ENCODE measurements at places on chromosomes 3 and 15.
A peak's percentile ranks its signal among the peaks of the same experiment; 100 is the strongest.

DNA sequence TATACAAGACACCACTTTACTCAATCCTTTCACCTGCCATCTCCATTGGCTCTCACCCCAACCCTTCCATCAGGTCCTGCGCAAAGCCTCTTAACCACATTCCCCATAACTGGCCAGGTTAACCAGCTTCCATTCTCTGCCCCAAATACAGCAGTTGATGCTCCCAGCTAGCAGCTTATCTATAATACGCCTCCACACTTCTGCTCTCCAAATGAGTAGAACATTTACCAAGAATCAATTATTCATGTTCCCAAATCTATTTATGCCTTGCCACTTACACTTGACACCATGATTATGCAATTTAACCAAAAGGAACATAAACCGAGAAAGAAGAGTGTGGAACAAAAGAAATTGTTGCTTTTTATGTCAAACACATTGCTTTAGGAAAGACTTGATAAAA is 103.7 kb upstream of the TPM1 start:
- DNase-seq: no peak

DNA sequence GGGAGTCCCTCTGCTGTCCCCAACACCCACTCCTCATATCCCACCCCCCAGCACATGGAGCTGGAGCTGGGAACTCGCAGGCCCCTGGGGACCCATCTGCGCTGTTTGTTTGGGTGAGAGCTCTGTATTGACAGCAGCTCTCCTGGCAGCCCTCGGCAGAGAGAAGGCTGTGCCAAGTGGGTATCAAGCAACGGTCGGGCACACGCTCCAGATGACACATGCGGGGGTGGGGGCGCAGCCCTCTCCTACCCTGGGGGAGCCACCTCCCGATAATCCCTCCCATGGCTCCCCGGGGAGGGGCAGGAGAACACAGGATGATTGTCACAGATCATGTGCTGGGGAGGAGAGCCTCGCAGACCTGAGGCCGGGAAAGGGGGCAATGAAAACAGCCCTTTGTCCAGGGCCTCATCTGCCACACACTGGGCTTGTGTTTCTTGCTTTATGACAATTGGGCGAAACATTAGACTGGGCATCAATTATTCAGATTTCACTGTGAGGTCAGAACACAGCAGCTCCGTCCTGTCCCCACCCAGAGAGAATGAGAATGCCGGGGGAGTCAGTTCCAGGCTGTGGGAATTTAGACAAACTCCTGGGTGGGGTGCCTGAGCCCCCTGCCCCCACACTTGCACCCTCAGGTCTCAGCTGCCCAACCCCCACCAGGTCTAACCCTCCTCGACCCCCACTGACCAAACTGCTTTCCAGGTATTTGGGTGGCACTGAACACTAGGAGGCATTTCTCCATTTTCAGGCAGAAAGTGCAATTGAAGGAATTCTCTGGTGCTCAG is 46.4 kb upstream of the KLF13 start:
- DNase-seq: no peak

DNA sequence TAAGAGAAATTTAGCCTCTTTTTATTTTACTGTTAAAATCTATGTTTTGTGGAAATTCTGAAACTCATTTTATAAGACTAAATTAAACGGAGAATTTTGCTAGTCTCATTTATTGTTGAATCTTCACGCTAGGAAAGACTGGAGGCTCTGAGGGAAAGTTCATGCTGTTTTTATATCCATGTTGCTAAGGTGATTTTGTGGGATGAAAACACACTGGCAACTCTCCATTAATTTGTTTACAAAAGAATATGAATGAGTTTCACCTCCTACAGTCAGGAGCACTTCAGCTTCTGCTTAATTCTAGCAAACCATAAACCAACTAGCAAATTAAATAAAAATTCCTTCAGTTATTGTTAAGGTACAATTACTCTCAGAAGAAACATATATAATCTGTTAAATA is 195.4 kb downstream of the RAP2B start:
- DNase-seq: no peak

DNA sequence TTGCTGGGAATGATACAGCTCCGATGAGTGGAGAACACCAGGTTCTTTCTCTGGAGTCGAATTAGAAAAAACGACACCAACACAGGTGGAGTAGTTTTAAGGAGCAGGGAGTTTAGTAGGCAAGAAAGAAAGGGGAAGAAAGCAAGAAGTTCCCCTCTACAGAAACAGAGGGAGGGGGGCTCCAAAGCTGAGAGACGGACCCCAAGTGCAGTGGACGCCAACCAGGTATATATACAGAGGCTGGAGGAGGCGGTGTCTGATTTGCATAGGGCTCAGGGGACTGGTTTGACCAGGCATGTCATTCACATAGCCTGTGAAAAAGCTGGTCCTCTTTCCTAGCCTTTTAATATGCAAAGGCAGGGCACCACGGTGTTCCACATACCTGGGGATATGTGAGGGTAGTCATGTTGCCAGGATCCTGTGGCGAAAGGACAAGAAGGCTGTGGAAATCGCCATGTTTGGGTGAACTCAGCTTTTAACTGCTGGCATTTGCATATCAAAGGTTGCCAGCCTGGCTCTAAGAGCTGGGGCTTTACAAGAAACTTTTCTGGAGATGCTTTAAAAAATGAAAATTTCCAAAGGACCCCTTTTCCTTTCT is 887.4 kb upstream of the EPHA6 start:
- DNase-seq: no peak

DNA sequence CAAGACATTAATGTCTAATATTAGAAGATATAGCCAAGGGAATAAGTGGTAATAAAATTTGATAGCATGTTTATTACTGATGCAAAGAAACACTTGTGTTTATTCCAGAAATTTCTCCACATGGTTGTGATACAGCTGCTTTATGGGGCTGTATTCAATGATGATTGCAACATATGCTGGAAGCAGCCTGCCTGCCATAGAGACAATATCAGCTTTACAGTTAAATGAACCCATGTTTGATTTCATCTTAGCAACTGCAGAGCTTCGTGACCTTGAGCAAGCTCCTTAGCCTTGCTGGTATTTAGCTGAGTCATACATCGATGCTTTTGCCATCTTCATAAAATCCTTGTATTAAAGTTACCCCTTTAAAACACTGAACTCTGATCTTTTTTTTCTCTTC is 168.1 kb upstream of the STAC start:
- no peak for DNase-seq

DNA sequence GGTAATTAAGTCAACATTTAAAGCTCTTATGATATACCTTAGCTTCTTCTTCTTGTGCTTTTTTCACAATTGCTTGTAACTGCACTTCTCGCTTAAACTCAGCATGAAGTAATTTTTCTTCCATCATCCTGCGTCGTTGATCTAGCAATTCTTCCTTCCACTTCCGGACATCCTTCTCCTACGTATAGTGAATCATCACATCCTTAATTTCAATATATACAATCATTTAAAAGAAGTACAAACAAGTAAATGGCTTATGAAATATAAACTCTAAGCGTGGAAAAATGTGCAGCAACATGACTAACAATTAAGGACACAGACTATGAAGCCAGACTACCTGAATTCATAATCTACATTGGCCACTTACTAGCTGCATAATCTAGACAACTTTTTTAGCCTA is 151.4 kb downstream of the SCAPER start:
- DNase-seq: no peak

DNA sequence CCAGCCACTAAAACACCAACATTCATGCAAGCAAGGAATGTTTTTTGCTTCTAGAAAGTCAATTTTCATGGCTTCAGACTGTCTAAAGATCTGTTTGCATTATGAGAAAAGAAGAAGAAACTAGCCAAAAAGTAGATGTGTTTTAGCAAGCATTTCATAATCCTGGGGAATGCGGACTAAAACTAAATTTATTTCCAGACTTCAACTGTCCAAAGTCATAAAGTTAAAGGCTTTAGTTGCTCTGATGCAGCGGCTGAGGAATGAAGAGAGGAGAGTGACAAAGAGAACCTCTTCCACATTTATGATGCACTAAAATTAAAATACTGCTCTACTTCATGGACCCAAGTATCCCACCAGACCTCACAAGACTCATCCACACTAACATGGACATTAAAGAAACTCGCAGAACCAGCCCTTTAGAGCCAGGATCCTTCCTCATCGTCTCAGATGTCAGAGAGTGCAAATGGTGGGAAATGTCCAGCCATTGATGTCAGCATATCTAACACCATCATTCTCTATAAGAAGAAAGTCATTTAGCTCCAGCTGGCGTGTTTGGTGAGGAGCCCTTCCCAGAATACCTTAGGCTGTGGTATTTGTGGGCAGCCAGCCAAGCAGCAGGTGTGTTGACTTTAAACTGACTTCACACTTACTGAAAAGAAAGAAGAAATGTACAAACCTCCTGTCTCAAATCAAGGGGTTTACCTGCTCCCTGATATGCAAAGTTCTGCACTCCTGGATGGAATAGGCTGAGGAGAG is 17.4 kb downstream of the FYCO1 start:
- DNase-seq: peak; percentile 12

- DNase-seq: no peak
Observed at GRCh38 chr15:25175789-25176615, 221.2 kb downstream of the SNRPN start.

DNA sequence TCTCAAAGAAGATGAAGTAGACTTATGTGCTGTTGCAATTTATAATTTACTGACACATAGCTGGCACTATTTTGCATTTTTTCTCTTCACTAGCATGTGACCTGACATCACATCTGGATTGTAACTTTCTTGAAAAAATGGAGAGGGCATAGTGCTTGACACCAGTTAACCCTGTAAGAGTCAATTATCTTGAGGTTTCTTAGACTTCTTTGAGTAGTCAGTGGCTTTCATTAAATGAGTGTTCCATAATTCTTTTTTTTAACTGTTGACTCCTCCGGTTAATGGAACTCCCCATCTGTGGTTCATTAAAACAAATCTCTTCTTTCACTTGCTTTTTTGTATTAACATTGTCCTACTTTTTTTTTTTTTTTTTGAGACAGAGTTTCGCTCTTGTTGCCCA is 16.9 kb upstream of the PRKCI start:
- DNase-seq: no peak

DNA sequence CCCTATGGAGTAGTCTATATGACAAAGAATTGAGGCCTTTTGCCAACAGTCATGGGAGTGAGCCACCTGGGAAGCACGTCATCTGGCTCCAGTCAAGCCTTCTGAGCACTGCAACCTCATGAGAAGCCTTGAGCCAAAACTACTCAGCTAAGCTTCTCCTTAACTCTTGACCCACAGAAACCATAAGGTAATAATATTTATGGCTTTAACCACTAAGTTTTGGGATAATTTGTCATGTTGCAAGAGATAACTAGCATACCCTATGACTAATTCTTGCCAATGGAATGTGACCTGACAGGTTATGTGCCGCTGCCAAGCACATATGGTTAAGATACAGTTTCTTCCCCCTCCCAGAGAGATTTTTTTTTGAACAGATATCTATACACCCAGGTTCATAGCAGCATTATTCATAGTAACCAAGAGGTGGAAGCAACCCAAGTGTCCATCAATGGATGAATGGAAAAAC is 11.8 kb upstream of the SLC6A11 start:
- DNase-seq: no peak

DNA sequence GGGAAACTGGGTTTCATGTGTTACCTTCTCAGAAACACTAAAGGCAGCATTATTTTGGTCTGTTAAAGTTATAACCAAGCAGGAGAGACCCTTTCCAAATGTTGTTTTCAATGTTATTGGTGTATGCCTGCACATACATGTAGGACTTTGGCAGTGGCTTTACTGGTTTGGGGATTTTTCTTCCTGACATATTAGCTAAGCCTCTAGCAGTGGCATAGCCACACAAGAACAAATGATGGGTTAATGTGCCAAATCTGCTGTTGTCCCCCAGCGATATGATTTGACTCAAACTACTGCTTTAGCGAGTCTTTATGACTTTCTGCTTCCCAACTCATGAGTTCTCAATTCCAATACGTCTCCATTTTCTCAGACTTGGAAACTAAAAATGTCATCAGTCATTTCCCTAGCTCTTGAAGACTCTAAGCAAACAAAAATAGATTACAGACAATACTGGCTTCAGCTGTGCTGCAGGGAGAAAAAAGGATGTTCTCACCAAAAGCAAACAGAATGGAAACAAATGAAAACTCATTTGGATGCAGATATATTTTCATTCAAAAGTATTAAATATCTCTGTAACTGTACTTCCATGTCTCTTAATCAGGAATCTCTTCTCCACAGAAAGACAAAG is 29.6 kb downstream of the TPM1 start:
- DNase-seq: no peak

GRCh38 chr3:22734207-22734606 is 468.9 kb upstream of the UBE2E2 start:
- no peak for DNase-seq

GRCh38 chr15:49189631-49190030 is 19.6 kb downstream of the GALK2 start:
- DNase-seq: no peak

- DNase-seq: no peak
Observed at GRCh38 chr15:66131831-66132230, 121.7 kb downstream of the MEGF11 start.

DNA sequence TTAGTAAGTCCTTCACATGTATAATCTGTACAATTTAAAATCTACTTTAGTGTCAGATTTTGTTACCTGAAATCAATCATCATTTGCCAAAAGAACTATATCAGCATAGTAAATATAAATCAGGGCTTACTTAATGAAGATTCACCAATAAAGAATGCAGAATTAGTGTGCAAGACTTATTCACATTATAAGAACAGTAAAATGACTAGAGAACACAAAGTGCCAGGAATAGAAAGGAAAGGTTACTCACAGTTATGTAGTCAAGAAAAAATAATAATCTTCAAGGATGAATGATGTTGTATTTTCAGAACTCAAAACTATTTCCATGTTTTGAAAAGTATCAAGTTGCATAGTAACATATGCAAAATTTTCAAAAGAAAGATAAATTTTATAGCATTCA is 891.9 kb downstream of the ROBO1 start:
- DNase-seq: no peak

DNA sequence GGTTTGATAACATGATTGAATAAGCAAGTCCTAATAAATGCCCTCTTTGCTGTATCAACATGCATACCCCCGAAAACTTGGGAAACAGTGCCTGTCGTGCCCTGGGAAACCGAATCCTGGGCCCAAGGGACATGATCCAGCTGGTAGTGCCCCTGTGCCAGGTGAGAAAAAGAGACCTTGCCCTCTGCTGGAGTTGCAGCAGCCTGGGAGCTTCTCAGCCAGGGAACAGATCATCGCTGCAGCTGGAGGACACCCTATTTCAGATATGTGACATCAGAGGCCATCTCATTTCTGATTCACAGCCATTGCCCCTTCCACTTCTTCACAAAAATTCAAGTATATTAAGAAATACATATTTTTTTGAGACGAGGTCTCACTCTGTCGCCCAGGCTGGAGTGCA is 32.3 kb downstream of the STOML1 start:
- no peak for DNase-seq
